Stimulated activated CD8-positive, alpha-beta memory T cell treated with anti-CD3 and anti-CD28 coated beads, Interleukin-15, amount 100 ng/mL, for 1 hour (primary cell): ENCODE measurements at places on chromosomes 7 and 10.

GRCh38 chr10:79298403-79299244 is 48.6 kb upstream of the PPIF start:
- DNase-seq, result no peak

GRCh38 chr10:34739915-34740314 is 75.2 kb downstream of the PARD3 start:
- no peak for DNase-seq

- no peak for DNase-seq
Measured at GRCh38 chr10:86256690-86257315, 109.8 kb downstream of the GRID1 start.

- no peak for DNase-seq
Measured at GRCh38 chr10:109875828-109876821, 47.2 kb downstream of the XPNPEP1 start.

GRCh38 chr10:44990302-44990655 is 10.4 kb upstream of the ZNF22 start:
- no peak for DNase-seq

DNA sequence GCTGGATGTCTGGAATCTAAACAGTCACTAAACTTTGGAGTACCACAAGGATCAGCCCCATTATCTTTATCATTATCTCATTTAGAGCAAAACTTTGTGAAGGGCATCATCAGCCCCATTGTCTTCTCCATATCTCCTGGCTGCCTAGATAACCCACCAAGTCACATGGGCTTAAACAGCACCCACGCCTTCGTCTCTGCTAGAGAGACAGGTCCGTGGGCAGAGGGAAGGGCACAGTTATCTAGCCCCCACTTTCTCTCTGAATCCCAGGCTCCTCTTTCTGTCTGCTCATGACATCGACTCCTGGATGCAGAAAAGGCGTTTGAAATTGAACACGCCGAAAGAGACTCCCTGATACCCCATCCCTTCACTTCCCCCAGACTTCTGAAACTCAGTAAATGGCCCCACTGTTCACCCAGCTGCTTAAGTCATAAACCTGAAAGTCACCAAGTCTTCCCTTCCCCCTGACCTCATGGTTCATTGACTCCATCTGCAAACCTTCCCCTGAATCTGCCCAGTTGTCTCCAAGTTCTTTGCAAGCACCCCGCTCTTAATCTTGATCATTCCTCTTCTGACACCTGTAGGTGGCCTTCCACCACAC is 20.9 kb upstream of the PARD3 start:
- no peak for DNase-seq

DNA sequence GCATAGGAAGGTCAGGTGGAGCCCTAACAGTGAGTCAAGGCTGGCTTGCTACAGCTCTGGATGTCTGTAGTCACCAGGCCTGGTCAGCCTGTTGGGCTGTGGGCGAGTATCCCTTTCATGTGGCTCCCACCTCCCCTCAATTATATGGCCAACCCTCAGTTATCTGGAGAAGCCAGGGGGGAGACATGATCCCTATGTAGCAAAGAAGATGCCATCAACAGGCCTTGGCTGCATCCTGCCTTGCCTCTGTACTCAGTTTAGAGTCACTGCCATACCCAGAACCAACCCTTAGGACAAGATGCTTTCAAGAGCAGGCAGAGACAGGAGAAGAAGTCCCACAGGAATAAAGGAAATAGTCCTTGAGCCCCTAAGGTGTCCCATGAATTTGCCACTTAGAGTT is 763.9 kb downstream of the GRID1 start:
- DNase-seq, result no peak

DNA sequence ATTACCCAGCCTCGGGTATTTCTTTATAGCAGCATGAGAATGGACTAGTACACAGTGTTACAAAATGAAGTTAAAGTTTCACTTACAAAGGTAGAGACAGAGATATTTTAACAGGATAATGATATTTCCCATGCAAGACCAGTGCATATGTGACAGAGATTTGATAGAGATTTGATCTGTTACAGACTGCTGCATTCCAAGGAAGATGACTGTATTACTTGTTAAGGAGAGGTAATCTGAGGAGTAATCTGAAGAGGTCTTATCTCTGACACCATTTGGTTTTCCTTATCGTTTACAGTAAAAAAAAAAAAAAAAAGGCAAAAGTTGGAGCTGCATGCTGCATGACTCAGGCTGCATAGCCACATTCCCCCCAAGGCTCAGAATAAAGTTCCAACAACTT is 289.6 kb downstream of the POM121L12 start:
- DNase-seq, result no peak

DNA sequence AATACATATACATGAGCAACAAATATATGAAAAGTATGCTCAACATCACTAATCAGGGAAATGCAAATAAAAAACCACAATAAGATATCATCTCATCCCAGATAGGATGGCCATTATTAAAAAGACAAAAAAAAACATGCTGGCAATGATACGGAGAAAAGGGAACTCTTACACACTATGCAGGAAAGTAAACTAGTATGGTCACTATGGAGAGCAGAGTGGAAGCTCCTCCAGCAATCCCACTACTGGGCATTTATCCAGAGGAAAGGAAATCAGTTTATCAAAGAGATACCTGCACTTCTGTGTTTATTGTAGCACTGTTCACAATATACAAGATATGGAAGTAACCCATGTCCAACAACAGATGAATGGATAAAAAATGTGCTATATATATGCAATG is 217.5 kb downstream of the SDK1 start:
- DNase-seq, result no peak

DNA sequence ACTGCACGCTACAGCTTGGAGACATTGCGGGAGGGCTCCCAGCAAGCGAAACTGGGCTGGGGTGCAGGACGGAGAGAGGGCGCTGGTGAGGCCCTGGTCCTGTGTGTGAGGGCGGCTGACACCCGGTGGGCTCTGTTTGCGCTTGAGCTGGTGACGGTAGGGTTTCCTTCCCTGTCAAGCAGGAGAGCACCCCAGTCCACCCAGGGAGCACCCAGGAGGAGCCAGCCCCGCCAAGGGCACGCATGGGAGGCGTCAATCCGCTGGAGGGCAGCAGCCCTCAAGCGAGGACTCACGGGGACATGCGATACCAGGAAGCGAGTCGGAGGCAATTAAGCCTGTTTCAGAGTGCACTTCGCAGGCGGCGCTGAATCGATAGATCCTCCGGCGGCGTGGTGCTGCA is 109.4 kb downstream of the MAD1L1 start:
- DNase-seq, result no peak

- DNase-seq, result no peak
Measured at GRCh38 chr10:7908541-7909210, 90.4 kb downstream of the TAF3 start.

- DNase-seq, result no peak
Measured at GRCh38 chr7:2882111-2882510, 38.0 kb upstream of the GNA12 start.

- no peak for DNase-seq
Measured at GRCh38 chr10:101902820-101903145, 59.2 kb upstream of the KCNIP2 start.

GRCh38 chr7:137953043-137953664 is 48.7 kb downstream of the CREB3L2 start:
- no peak for DNase-seq

GRCh38 chr10:20105931-20106330 is 289.7 kb downstream of the PLXDC2 start:
- DNase-seq, result no peak

DNA sequence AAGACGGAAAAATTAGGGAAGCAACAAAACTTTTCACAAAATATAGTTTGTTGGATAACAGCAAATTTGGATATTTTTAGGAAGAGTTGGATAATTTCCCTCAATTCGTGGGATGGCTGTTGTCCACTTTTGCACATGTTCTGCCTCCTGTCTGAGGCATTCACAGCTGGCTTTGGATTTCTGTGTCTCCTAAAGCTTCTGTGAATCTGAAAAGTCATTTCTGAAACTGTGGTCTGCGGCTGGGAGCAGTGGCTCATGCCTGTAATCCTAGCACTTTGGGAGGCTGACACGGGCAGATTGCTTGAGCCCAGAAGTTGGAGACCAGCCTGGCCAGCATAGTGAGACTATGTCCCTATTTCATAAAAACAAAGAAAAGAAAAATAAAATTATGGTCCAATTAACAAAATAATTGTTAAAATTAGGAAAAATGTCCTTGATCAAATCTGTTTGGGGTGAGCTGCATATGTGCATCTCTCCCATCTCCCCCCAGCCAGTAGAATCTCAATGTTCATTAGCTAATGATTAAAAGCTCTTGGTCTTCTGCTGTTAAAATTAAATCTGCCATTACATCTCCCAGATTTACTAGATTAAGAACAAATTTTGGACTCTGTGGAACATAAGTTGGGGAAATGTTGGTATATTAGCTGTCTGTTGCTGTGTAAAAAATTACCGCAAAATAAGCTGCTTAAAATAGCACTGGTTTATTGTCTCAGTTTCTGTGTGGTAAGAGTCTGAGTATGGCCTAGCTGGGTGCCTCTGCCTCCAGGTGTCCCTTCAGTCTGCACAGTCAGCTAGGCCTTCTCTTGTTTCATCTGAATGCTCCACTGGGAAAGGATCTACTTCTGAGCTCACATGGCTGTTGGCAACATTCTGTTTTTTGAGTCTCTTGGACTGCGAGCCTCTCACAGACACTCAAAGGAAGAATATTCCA is 332.0 kb upstream of the FZD1 start:
- DNase-seq, result no peak

GRCh38 chr7:3027005-3027845 is 16.4 kb downstream of the CARD11 start:
- no peak for DNase-seq

DNA sequence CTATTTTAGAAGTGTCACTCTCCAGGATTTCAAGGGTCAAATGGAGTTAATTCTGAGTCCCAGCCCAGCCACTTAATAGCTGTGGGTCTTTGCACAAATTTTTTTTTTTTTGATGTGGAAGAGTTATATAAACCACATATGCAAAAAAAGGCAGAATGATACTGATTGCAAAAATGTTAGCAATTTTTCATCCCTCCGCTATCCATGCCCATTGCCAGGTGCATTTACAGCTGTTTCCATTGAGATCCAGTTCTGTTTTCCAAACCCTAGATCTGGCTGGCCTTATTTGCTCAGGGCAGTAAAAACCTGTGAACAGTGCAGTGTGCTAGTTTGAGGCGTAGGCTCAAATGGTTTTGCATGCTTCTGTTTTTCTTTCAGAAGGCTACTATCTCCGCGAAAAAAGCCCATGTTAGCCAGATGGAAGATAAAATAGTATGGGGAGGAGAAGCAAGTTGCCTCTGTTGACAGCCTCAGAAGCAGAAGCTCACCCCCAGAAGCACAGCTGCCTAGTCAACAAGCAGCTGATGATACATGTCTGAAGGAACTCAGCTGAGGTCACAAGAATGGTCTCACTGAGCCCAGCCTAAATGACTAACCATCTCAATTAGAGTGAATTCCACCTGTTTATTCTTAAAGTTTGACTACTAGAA is 997 bp upstream of the ZNF138 start:
- DNase-seq, result no peak

- DNase-seq, result no peak
Measured at GRCh38 chr10:86390337-86391120, 23.9 kb upstream of the GRID1 start.

GRCh38 chr7:28272461-28272877 is 91.9 kb upstream of the JAZF1 start:
- no peak for DNase-seq

DNA sequence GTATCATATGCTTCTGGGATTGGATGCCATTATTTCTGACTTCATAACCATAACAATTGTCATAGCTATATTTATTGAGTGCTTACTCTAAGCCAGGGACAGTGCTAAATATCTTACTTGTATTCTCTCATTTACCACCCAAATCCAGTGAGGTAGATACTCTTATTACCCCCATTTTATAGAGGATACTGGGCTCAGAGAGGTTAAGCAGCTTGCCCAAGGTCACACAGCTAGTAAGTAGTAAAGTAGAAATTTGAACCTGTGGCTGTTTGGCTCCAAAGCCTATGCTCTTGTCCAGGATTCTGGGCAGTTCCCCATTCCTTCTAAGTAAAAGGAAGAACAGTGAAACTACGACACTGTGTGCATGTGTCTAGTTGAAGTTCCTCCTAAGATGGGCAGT is 56.5 kb downstream of the COL13A1 start:
- no peak for DNase-seq

DNA sequence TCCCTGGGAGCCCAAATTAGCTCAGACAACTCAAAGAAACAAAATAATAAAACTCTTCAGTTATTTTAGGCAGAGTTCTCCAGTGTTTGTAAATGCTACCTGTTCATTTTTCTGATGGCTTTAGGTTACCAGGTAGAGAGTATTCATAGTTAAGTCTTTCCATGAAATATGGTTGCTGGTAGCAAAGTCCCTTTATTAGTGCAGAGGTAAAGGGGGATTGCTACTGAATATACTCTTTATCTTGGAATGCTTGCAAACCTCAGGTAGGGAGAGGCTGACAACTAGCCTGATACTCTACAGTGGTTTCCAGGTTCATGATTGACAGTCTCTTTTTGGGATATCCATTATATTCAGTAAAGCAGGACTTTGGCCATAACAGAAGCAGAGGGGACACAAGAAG is 6.5 kb downstream of the TAX1BP1 start:
- no peak for DNase-seq

GRCh38 chr10:80443531-80443974 is 10.6 kb upstream of the TSPAN14 start:
- no peak for DNase-seq

GRCh38 chr7:34096198-34096651 is 190.9 kb downstream of the BMPER start:
- no peak for DNase-seq

DNA sequence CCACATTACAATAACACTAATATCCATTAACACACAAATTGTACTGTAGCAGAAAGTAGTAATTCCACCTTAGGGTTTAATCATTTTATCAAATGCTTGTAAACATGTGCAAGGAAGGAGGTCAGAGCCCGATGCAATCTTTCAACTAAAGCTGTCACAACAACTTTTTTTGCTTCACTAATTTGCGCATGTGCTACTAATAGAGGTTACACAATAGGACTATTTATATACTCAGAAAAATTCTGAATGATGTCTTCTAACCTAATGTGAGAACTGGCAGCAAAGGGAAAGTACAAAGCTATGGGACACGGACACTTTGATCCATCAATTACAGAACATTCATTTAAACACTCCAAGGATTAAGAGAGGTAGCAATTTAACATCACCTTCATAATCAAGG is 244.4 kb downstream of the CHCHD3 start:
- DNase-seq, result no peak

DNA sequence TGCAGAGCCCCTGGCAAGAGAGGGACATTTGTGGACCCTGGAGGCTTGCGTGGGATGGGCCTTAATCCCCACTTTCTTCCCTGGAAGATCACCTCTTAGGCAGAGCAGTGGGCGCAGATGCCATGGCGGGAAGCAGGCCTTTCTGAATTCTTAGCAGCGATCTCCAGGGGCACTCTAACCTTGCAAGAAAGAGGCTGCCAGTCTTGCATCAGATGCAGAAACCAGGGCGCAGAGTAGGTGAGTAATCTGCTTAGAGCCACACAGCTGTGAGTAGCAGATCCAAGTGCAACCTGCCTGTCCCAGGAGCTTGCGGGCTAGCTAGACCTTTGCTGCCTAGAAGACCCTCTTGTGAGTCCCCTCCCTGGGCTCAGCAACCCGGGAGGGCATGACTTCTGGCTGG is 40.0 kb downstream of the KCTD7 start:
- DNase-seq, result no peak
